HT1080 (cell line): ENCODE measurements at places on chromosomes 11 and 22. TPM values are rescaled to one million over a fixed set of nuclear protein-coding genes. Genes with fewer than 3 reads are reported as not detected.

DMC1 gene
- 0.03 TPM in 1 of 2 replicates, not detected in the other for total RNA-seq

TRIM29 gene
- total RNA-seq = 0.07 TPM in 1 of 2 replicates, not detected in the other

OR1S2 gene
- not detected in 2 replicates for total RNA-seq

DLG2 gene
- total RNA-seq = 0.23 and 0.34 TPM in 2 replicates

BTBD18 gene
- not detected in 2 replicates for total RNA-seq

MS4A6E gene
- total RNA-seq = not detected in 2 replicates

P2RY2 gene
- total RNA-seq = 0.05 TPM in 1 of 2 replicates, not detected in the other

SUSD2 gene
- 0.10 and 0.17 TPM in 2 replicates for total RNA-seq

SPON1 gene
- total RNA-seq = not detected in 2 replicates
